ENCODE measurements at places on chromosomes 13 and 19.
A peak's percentile ranks its signal among the peaks of the same experiment; 100 is the strongest.

- DNase-seq = peak; percentile 19
- H3K27me3 ChIP-seq = no peaks in the 10 kb centered on the region
- peak overlapping the region; percentile 100 for H3K27ac ChIP-seq
- peaks cover 39% of the 10 kb centered on the region for H3K4me1 ChIP-seq
- no peaks in the 10 kb centered on the region for H3K36me3 ChIP-seq
- H3K4me3 ChIP-seq = peak overlapping the region; percentile 98
Observed at GRCh38 chr13:77028202-77028601, 1.2 kb upstream of the FBXL3 start.

GRCh38 chr19:35609851-35610353, 2.6 kb upstream of the HAUS5 start:
- no peak overlapping the region for H3K4me3 ChIP-seq
- H3K36me3 ChIP-seq = no peaks in the 10 kb centered on the region
- no peak for DNase-seq

DNA sequence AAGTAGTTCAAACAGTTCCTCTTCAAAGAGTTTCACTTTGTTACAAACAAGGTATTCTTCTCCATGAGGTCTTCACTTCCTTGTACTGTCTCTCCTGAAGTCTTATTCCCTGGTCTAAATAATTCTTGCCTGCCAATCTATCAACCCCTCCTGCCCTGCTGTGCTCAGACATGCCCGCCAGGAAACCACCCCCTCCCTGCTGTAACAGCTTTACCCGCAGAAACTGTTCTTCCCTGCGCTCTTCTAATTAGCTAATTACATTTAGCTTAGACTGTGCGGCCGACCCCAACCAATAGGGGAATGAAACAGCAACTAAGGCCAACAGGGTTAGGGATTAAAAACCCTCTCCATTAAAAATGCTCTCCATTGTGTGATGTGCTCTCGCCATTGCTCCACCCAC, 46.7 kb downstream of the ZNF846 start:
- no peaks in the 10 kb centered on the region for H3K36me3 ChIP-seq
- H3K4me1 ChIP-seq = no peaks in the 10 kb centered on the region
- no peak overlapping the region for H3K27ac ChIP-seq
- DNase-seq = no peak
- no peak overlapping the region for H3K4me3 ChIP-seq

DNA sequence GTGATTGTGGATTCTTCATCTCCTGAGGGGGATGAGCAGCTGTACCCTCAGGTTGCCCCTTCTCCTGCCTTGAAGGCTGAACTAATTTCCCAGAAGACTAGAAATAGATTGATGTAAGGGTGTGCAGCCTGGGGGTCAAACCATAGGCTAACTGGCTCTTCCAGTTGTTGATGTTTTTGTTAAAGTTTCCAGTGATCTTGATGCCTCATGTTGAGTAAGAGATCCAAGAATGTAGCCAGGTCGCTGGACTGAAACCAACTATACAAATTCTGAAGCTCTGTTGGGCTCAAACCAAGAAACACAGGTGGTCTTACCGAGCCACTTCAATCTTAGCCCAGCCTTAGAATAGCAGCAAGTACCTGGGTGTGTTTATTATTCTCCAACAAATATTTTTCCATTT, 391.8 kb downstream of the KLF5 start:
- H3K4me3 ChIP-seq = no peak overlapping the region
- no peaks in the 10 kb centered on the region for H3K36me3 ChIP-seq
- no peak overlapping the region for H3K27ac ChIP-seq
- no peaks in the 10 kb centered on the region for H3K4me1 ChIP-seq
- no peaks in the 10 kb centered on the region for H3K27me3 ChIP-seq

DNA sequence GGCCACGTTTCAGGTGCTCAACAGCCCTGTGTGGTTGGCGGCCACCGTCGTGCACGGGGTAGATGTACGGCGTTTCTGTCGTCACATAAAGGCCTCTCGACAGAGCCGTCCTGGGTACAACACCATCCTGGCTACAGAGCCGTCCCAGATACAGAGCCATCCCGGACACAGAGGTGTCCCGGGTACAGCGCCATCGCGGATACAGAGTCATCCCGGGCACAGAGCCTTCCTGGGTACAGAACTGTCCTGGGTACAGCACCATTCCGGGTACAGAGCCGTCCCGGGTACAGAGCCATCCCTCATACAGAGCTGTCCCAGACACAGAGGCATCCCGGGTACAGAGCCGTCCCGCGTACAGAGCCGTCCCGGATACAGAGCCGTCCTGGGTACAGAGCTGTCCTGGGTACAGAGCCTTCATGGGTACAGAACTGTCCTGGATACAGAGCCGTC, 222.7 kb upstream of the SOX1 start:
- no peak for DNase-seq
- no peaks in the 10 kb centered on the region for H3K4me1 ChIP-seq
- H3K4me3 ChIP-seq = no peak overlapping the region
- no peaks in the 10 kb centered on the region for H3K27me3 ChIP-seq
- H3K36me3 ChIP-seq = no peaks in the 10 kb centered on the region

All from gastrocnemius medialis (tissue), 4 donors.